ENCODE measurements at places on chromosomes 3 and 15. TPM values are rescaled to one million over a fixed set of nuclear protein-coding genes. Genes with fewer than 3 reads are reported as not detected.

PLAAT1 gene
- 0.17 TPM for polyA plus RNA-seq

TM4SF1 gene
- polyA plus RNA-seq = 69.3 TPM

FRMD5 gene
- 7.1 TPM for polyA plus RNA-seq

GCHFR gene
- polyA plus RNA-seq = 12.9 TPM

GRIP2 gene
- 0.57 TPM for polyA plus RNA-seq

GOLGA8K gene
- polyA plus RNA-seq = not detected

EXD1 gene
- 0.02 TPM for polyA plus RNA-seq

CYP1A2 gene
- polyA plus RNA-seq = not detected

TRA2B gene
- polyA plus RNA-seq = 137 TPM

CD96 gene
- 0.07 TPM for polyA plus RNA-seq

POPDC2 gene
- polyA plus RNA-seq = 0.40 TPM

CXCR6 gene
- not detected for polyA plus RNA-seq

KBTBD13 gene
- polyA plus RNA-seq = not detected
